Esophagus muscularis mucosa (tissue), 4 donors: ENCODE measurements at places on chromosomes 1 and 21. TPM values are rescaled to one million over a fixed set of nuclear protein-coding genes. Genes with fewer than 3 reads are reported as not detected.

Gene PLA2G2C
- total RNA-seq, result 0.33 TPM

- H3K4me3 ChIP-seq, result no peak overlapping the region
- H3K36me3 ChIP-seq, result no peaks in the 10 kb centered on the region
- no peaks in the 10 kb centered on the region for H3K4me1 ChIP-seq
- H3K27ac ChIP-seq, result no peak overlapping the region
- no peak for DNase-seq
- H3K27me3 ChIP-seq, result no peaks in the 10 kb centered on the region
These were observed 4.1 kb downstream of the KRTAP13-4 start for GRCh38 chr21:30434033-30434631.

GRCh38 chr21:45138199-45139002, 64.0 kb downstream of the ADARB1 start:
- no peak overlapping the region for H3K4me3 ChIP-seq
- H3K36me3 ChIP-seq, result peaks cover 5% of the 10 kb centered on the region
- no peak for DNase-seq
- H3K4me1 ChIP-seq, result peaks cover 95% of the 10 kb centered on the region
- no peaks in the 10 kb centered on the region for H3K27me3 ChIP-seq
- peak overlapping the region; percentile 61 for H3K27ac ChIP-seq

DNA sequence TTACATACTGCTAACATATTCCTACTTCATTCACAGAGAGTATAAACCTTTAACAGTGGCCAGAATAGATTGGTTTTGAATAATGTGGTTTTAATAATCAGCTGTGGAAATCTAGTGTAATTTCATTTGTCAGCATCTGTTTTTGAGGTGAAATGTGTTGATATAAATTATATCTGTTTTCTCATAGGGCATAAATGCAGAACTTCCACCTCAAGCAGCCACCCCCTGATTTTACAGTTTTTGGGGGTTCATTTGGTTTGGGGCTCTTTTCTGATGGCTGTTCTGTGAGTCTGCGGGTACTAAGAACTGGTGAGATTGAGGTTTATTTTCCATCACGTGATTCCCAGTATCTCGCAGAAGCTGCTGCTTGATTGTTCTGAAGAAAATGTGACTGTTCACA, 23.2 kb downstream of the EDARADD start:
- DNase-seq, result no peak
- no peaks in the 10 kb centered on the region for H3K27me3 ChIP-seq
- no peaks in the 10 kb centered on the region for H3K36me3 ChIP-seq
